ENCODE measurements at places on chromosomes 16 and 17.

GRCh38 chr17:42577140-42577531, 393 bp downstream of the PSMC3IP start:
- peak; percentile 39 for DNase-seq

DNA sequence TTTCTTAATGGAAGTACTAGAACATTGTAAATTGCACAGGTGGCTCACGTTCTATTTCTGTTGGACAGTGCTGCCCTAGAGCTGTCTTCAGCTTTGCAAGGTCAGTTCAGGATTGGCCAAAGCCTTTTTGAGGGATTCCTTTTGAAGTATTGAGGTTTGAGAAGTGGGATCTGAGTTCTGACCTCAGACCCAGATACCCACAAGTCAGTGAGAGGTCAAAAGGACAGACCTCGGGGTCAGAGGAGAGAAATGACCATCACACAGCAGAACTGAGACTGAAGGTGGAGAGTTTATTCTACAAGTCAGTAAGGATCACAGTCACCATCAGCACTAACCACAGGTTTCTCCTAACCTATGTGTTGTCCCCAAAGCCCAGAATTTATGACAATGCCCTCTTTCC, 1.7 kb downstream of the ACSM5 start:
- DNase-seq: no peak

DNA sequence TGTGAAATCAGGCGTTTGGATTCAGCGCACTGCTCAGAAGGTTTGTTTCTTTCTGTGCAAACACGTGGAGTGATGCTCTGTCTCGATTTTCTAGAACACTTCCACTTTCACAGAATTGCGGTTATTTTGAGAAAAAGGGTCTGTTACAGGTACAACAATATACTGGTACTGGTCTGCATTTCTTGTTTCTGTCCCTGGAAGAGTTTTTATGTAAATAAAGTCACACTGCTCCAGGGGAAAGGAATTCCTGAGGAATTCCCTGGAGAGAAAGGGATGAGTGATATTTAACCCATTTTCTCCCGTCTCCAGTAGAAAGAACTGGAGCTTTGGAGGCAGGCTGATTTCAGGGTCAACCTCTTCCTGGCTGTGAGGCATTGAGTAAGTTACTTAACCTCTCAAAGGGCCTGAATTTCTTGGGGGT, 16.2 kb upstream of the RMI2 start:
- DNase-seq: peak; percentile 80

GRCh38 chr16:74698222-74698621, 2.4 kb downstream of the MLKL start:
- DNase-seq: no peak

Measured in OCI-LY7 (cell line).